CD4-positive, CD25-positive, alpha-beta regulatory T cell (primary cell): ENCODE measurements at places on chromosomes 7 and 10.

GRCh38 chr7:149469806-149470205 lies 8.9 kb upstream of the ZNF777 start:
- no peak for DNase-seq

GRCh38 chr7:146116521-146117222 lies at the start of gene CNTNAP2:
Gene CNTNAP2, plus strand, starts transcription at chr7:146116801. Its CDS starts 76 bp downstream, at chr7:146116877.
- DNase-seq = no peak

DNA sequence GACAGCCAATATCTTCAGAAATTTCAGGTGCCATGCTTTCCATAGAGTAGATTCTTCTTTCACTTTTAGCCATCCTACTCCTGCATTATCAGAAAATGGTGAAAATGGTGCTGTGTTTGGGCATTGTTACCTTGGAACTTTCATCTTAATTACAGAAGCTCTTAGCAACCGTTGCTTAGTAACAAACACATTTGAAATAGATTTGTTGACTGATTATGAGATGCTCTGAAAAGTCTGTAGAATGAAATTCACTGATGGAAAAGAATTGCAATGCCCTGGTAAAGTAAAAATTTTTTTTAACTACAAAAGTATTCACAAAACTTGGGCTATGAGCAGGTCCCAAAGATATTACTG lies 249.3 kb upstream of the NEBL start:
- no peak for DNase-seq

GRCh38 chr10:79219322-79219957 lies 127.8 kb upstream of the PPIF start:
- no peak for DNase-seq

- DNase-seq = no peak
These were observed 440.8 kb downstream of the HTR7 start for GRCh38 chr10:90417029-90417428.

GRCh38 chr7:51366930-51367613 lies 50.5 kb upstream of the COBL start:
- peak; percentile 19 for DNase-seq

DNA sequence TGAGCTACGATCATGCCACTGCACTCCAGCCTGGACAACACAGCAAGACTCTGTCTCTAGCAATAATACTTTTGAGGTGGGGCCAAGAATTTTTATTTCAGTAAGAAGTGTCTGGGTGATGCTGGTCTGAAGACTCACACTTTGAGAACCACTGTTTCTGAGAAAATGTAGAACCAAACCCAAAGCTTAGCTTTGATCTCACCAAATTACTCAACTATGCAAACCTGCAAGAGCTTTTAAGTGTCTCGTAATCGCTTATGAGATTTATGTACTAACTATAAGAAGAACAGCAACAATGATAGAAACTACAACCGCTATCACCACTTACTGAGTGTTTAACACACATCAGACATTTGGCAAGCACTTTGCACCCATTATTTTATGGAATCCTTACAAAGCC lies 29.5 kb downstream of the APBB1IP start:
- peak; percentile 86 for DNase-seq

DNA sequence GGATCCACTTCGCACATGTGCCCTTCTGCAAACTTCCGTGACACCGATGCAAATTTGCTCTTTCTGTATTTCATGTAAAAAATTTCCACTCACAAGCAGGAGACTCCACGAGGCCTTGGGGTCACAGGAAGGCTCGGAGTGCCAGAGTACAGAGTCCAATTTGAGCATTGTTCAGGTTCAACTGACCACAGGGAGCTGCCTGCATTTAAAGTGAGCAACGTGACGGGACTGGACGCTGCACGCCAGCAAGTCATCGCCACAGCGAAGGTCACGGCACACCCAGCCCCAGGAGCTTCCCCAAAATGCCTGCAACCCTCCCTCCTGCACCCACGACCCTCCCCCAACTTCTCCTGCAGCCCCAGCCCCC lies 41.5 kb upstream of the NKX6-2 start:
- no peak for DNase-seq

GRCh38 chr7:70582927-70583895 lies 548.7 kb upstream of the GALNT17 start:
- no peak for DNase-seq

DNA sequence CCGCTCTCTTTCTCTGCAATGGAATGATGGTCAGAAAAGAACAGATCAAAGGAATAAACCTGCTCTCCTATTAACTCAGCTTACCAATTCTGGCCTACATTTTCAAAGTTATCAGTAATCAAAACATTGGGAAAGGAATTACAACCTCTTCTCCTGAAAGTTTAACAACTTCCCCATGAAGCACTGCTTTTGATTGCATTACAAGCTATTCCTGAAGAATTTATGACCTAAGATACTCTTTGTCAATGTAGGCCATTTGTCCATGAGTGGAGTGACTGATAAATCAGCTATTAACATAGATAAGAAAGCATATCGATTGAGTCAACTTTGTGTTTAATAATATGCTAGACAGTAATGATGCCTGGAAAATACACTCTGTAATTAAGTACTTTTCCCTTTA lies 271.7 kb upstream of the C7orf33 start:
- no peak for DNase-seq

GRCh38 chr7:143380260-143380645 lies 892 bp upstream of the ZYX start:
- DNase-seq = peak; percentile 72

DNA sequence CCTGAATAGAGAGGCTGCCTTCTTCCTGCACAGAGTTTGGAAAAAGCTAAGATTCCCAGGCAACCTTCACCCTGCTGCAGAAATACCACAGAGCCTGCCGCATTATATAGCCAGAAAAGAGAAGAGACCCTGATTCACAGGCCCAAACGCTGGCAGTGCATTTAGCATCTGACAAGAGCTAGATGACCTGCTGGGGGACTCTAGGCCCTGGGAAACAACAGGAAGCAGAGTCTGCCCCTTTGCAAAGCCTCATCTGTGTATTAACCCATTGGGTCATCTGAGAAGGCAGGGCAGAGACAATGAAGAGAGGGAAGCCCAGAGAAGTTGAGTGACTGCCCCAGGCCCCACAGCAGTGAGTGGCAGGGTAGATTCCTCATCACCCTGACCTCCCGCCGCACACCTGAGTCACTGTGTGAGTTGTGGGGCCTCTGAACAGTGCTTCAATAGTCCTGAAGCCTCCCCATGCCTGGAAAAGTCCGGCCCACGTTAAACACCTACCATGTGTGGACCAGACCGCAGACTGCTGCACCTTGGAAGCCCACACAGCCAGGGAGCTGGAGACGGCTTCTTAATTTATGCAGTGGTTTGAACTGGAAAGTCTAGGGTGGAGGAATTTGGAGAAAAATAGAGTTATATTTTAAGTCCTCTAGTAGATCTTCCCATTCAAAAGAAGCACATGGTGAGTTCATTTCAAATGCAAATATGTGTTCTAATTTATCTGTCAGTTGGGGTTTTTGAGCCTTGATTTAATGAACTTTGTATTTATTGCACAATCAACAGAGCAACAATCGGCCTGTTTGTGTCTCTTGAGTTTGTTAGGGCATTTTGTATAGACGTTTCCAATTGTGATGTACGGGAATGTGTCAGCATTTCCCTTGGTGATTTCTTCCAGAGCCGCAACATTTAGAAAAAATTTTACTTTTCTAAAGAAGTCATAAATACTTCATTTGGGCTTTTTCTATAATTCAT lies 80.4 kb upstream of the GPR26 start:
- no peak for DNase-seq

- no peak for DNase-seq
These were observed 126.5 kb downstream of the GFRA1 start for GRCh38 chr10:116146372-116147140.

GRCh38 chr10:7230951-7231350 lies 179.9 kb downstream of the SFMBT2 start:
- no peak for DNase-seq

GRCh38 chr7:19410106-19410505 lies 264.9 kb upstream of the FERD3L start:
- no peak for DNase-seq

DNA sequence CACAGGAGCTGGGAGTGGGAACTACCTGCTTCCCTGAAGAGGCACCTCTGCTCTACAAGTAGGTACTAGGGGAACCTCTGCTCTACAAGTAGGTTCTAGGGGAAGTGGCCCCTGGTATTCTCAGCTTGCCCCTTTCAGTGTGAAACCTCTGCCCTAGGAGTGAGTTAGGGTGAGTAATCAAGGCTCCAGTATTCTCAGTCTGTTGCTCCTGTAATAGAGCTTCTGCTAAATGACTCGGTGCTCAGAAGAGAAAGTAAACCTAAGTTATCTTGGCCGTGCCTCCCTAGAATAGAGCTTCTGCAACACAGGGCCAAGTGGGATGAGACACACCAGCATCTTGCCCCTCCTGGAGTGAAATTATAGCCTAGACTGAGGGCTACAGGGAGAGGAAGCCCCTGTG lies 13.4 kb upstream of the RASSF4 start:
- no peak for DNase-seq

- DNase-seq = no peak
These were observed 86.5 kb downstream of the SDHAF3 start for GRCh38 chr7:97203957-97204356.

DNA sequence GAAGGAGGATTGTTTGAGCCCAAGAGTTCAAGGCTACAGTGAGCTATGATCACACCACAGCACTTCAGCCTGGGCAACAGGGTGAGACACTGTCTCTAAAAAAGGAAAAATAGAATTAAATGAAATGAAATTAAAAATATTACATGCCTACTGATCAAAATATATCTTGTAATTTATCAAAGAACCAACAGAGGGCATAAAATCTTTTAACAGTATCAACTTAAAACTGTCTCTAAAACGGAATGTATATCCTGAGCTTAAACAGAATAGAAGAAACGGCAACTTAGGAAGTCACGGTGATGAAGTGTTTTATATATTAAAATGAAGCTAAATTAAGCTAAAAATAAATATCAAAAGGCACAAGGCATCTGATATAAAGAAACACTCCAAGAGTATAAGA lies 78.8 kb downstream of the MTPAP start:
- DNase-seq = no peak

GRCh38 chr7:107953265-107953923 lies 49.6 kb downstream of the LAMB1 start:
- no peak for DNase-seq

- DNase-seq = no peak
These were observed 282.7 kb upstream of the ZNF32 start for GRCh38 chr10:43931308-43931930.

- no peak for DNase-seq
These were observed 301.6 kb upstream of the NRP1 start for GRCh38 chr10:33635967-33636515.

DNA sequence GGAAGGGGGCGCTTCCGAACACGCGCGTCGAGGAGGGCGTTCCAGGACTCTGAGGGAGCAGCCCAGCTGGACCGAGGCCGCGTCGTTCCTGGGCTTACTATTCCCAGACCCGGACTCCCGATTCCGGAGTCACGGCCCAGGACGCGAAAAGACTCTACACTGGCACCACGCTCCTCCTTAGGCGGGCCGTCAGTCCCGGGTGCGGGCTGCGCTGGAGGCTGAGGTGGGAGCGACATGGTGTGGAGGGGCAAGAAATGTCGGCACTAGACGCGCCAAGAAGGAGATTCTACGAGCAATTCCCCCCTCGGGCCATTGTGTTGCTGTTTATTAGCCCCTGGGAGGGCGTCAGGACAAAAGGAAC lies 584 bp upstream of the RUNDC3B start:
- peak; percentile 1 for DNase-seq

GRCh38 chr7:45721686-45722598 lies 147.8 kb downstream of the ADCY1 start:
- DNase-seq = no peak

DNA sequence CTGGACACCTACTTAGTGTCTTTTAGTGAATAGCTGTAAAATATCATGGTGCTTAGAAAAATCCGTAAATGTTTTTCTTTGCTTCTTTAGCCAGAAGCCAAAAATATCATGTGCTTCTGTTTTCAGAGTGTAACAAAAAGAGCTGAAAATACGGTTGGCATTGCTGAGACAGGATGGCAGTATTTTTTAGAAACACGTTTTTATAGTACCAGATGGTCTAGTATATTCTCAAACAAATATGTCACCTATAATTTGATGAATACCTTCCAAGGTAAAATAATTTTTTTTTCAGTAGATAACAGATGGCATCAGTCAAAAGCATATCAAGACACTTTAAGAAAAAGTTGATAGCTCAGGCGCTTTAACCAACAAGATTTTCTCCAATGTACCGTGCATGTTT lies 326.6 kb downstream of the PHF14 start:
- no peak for DNase-seq

GRCh38 chr10:53836638-53837037 lies 964.4 kb downstream of the PCDH15 start:
- no peak for DNase-seq

GRCh38 chr10:122500194-122500593 lies 38.8 kb downstream of the HTRA1 start:
- DNase-seq = no peak

GRCh38 chr10:125084191-125084613 lies 76.2 kb downstream of the CTBP2 start:
- no peak for DNase-seq

DNA sequence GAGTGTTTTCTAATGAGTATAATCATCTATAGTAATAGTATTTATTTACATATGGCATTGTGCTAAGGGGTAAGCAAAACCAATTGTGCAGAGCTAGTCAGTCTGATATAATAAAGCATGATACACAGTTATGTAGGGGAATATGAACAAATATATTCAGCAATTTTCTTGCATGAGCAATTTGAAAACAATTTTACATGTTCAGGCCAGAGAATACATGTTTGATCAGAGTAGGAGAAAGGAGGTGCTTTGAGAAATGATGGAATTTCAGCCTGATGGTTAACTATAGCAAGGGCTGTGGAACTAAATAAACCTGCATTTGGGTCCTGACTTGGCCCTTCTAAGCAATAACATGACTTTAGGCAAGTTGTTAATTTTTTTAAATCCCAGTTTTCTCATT lies 214.5 kb downstream of the TWIST1 start:
- no peak for DNase-seq

DNA sequence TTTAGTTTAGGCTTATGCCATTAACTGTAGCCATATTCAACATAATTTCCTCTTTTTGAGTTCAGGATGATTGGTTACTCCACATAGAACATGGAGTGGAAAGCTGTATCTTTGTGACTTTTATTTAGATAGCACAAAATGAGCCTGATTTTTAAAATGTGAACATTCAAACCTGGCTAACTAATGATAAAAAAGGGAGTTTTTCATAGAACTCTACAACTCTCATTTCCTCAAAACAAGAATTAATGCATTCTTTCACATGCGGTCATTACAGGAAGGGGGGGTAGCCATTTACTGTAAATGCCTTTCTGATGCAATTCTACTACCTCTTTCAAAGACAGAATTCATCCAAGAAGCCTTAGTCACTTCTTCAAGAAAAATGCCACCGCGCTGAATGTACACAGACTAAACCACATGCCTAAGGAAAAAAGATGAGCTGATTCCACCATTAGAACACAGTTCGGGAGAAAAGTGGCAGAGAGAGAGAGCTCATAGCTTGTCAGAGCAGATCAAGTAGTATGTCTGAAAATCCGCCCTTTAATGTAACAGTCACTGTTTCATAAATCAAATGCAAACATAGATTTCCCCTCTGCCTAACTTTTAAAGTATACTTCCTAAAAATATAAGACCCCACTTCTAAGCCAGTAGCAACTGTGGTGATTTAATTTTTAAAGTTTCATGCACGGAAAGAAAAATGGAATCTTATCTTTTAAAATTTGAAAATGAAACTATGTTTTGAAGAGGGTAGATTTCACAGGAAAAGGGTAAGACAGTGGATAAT lies 226.4 kb upstream of the KLF14 start:
- peak; percentile 45 for DNase-seq
